ENCODE measurements at places on chromosomes 4 and X. TPM values are rescaled to one million over a fixed set of nuclear protein-coding genes. Genes with fewer than 3 reads are reported as not detected.
A peak's percentile ranks its signal among the peaks of the same experiment; 100 is the strongest.

GRCh38 chr4:185745891-185746290 is 66.1 kb downstream of the SORBS2 start:
- no peak for DNase-seq

GC gene
- not detected for total RNA-seq

- DNase-seq: no peak
These were observed 6.5 kb downstream of the CXXC4 start for GRCh38 chr4:104488151-104488550.

GRCh38 chr4:8533274-8533865 is 46.8 kb upstream of the GPR78 start:
- DNase-seq: no peak

CTPS2 gene
- 7.7 TPM for total RNA-seq

DNA sequence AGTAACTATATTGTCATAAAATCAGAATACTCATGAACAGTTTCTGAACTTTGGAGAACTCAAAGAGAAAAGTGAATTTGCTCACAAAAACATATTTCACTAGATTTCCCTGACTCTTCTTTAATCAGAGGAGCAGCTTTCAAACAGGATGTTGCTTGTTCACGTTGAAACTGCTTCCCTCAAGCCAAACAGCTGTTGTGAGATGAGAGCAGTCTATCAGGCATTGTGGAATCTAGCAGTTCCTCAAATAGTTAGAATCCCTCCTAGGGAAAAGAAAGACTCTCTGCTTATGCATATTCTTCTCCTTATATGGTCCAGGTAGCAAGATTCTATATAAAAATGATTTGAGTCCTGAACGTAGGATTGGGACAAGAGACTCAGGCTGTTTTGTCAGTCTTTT is 1012.1 kb downstream of the FAM133A start:
- DNase-seq: no peak

DNAAF6 gene
- not detected for total RNA-seq

DNA sequence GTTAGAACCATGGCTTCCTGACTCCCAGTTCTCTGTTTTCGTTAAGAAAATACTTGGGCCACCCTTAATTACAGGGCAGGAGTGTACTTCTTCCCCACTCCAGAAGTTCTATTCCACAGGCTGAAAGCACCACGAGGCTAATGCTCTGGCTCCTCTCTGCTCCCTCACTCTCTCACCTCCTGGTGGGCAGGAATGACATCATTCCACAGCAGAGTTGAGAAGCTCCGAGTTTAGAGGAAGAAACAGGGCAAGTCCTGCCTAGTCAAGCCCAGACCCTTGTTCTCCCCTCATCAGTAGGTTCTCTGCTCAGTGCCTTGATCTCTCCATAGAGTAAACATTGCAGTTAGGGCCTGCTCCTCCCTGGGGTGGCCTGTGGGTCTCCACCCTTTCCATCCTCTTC is 343.8 kb upstream of the CLNK start:
- no peak for DNase-seq

GRCh38 chr4:7964890-7965662 is 25.4 kb upstream of the AFAP1 start:
- DNase-seq: no peak

GRCh38 chr4:76963131-76963750 is 13.7 kb downstream of the SEPTIN11 start:
- DNase-seq: no peak

DNA sequence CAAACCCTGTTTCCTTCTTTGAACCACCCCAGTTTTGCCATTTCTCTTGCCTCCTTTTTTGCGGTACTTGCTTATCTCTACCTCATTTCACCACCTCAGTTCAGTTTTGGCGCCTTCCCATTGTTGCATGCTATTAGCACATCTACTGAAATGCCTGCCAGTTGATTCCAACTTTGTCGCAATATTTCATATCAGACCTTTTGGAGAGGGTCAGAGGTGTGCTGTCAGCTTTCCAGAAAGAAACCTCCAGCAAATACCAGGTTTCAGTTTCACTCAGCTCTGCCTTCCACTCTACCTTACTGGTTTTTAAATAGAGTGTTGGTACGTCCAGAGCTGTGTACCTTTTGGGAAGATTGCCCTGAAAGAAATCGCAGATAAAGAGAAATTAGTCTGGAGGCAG is 91.9 kb upstream of the CPEB2 start:
- no peak for DNase-seq

DNA sequence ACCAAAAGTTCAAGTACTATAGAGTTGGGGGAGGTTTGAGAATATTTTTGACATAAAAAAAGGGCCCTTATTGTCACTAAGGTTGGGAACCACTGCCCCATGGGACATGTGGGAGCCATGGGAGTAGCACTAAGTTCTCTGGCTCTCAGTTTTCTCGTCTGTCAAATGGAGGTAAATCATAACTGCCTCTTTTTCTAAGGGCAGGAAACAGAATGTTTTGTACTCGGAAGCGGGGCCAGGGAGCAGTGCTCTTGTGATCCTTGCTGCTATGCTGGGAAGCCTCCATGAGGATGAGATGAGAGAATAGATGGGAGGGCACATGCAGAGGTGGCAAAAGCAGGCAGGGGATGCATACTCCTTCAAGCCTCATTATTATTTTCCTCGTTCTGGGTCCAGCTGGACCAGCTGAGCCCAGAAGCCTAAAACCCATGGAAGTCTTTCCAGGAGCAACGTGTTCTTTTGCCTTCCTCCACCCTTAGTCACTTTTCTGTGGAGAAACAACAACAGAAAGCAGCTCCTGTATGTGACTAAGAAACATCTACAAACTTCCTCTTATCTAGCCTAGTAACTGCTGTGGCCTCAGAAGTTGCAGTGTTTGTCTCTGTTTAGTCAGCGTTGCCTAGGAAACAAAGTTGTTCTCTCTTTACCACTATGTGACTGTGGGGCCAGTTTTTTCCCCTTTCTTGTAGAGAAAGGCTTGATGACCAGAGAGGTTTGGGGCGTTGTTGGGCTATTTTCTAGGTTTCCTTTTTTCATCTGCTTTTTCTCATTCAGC is 64.8 kb downstream of the TSC22D3 start:
- DNase-seq: peak; percentile 56

SSX1 gene
- total RNA-seq: not detected
